A549 treated with GW870086 at 1 μM for 4 hours (cell line): ENCODE measurements at places on chromosomes 2 and 18. TPM values are rescaled to one million over a fixed set of nuclear protein-coding genes. Genes with fewer than 3 reads are reported as not detected.

MYO7B gene
- 0.11 to 0.29 TPM (median 0.19 TPM) in 4 of 5 replicates, not detected in the other for total RNA-seq

NT5DC4 gene
- total RNA-seq: not detected in 5 replicates

NOSTRIN gene
- total RNA-seq: 2.2 to 3.0 TPM (median 2.3 TPM) in 5 replicates

ZC3H6 gene
- total RNA-seq: 0.11 to 0.48 TPM (median 0.32 TPM) in 5 replicates

PRSS56 gene
- 0.09 to 0.16 TPM (median 0.11 TPM) in 5 replicates for total RNA-seq

LCT gene
- 0.02 to 0.07 TPM (median 0.03 TPM) in 5 replicates for total RNA-seq

RUFY4 gene
- total RNA-seq: 0.23 TPM in 1 of 5 replicates, not detected in the others

RBM43 gene
- 1.9 to 3.5 TPM (median 3.3 TPM) in 5 replicates for total RNA-seq

LHCGR gene
- not detected in 5 replicates for total RNA-seq

SERPINB13 gene
- not detected in 5 replicates for total RNA-seq

STPG4 gene
- total RNA-seq: not detected in 5 replicates

SLC4A5 gene
- total RNA-seq: 0.11 to 0.47 TPM (median 0.20 TPM) in 5 replicates

ABHD1 gene
- total RNA-seq: 0.98 to 2.3 TPM (median 1.5 TPM) in 5 replicates

LINC00305 gene
- total RNA-seq: not detected in 5 replicates

ARL6IP6 gene
- total RNA-seq: 18.6 to 25.2 TPM (median 21.8 TPM) in 5 replicates

SP5 gene
- not detected in 5 replicates for total RNA-seq

ZSCAN30 gene
- total RNA-seq: 0.38 to 1.0 TPM (median 0.95 TPM) in 5 replicates

CABYR gene
- total RNA-seq: 12.4 to 16.9 TPM (median 13.0 TPM) in 5 replicates

NTSR2 gene
- total RNA-seq: not detected in 5 replicates

DOK1 gene
- total RNA-seq: 3.6 to 5.5 TPM (median 4.1 TPM) in 5 replicates

SERPINB2 gene
- total RNA-seq: 0.07 TPM in 1 of 5 replicates, not detected in the others

LYPD6 gene
- total RNA-seq: 0.07 to 0.10 TPM (median 0.08 TPM) in 4 of 5 replicates, not detected in the other
